Kidney glomerular epithelial cell (primary cell): ENCODE measurements at places on chromosomes 16 and 17.
A peak's percentile ranks its signal among the peaks of the same experiment; 100 is the strongest.

DNA sequence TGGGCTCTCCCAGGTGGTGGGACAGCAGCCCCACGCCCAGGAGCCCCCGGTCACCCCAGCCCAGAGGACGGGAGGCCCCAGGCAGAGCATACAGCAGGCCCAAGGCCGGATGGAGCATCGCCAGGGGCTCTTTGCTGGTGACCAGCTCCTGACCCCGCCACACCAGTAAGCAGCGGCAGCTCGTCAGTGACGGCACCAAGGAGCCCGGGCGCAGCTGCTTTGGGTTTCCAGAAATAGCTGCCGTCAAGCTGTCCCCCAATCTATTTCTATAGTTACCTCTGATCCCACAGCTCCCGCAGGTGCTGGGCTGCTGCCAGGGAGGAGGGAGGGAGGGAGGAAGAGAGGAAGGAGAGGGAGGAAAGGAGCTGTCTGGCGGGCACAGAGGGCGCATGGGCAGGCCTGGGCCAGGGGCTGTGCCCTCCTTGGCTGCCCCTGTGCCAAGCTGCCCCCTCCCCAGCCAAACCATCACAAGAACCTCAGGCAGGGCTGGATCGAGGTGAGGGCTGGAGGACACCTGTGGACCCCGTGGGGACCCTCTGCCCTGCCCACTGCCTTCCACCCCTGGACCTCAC is 10.8 kb upstream of the RASD1 start:
- no peak for DNase-seq

DNA sequence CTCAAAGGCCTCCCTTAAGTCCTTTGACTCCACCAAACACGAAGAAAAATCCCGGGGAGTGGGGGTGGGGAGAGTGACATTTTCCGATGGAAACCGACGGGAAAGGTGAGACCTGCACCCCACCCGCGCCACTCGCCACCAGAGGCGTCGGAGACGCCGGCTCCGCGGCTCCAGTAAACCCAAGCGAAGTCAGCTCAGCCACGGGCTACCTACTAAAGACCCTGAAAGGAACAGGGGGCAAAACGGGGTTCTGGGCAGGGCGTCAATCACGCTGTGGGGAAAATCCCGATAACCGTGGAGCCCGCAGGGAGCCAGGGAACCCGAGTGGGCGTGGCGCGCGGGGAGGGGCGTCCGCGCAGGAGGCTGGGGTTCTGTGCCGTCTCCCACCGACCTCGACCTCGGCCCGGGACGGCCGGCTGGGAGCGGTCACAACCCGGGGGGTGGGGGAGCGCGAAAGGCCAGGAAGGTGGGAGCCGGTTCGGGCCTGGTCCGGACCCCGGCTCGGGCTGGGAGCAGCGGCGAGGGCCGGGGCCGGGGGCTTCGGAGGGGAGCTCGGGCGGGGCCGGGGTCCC is 565 bp downstream of the WDR45B start:
- DNase-seq: peak; percentile 43

GRCh38 chr16:70705056-70705455 is 19.2 kb upstream of the MTSS2 start:
- DNase-seq: no peak

DNA sequence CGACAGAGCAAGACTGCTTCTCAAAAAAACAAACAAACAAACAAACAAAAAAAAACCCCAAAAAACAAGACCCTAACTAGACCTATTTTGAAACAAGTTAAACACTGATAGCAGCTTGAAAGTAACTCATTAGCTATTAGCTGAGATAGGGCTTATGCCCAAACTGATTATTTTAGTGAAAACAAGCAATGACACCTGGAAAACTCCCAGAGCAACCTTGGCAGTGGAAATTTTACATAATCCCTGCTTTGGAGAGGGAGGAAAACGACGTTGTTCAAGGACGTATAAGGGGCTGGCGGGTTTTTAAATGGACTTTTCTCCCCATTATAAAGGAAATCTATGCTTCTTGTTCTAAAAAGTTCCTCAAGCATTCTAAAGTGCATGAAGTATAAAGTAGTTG is 45.4 kb upstream of the AQP8 start:
- no peak for DNase-seq

- peak; percentile 31 for DNase-seq
Measured at GRCh38 chr17:34420254-34420766, 57.3 kb upstream of the CCL1 start.

- DNase-seq: no peak
Measured at GRCh38 chr17:49496183-49496866, 1.2 kb downstream of the NGFR start.

DNA sequence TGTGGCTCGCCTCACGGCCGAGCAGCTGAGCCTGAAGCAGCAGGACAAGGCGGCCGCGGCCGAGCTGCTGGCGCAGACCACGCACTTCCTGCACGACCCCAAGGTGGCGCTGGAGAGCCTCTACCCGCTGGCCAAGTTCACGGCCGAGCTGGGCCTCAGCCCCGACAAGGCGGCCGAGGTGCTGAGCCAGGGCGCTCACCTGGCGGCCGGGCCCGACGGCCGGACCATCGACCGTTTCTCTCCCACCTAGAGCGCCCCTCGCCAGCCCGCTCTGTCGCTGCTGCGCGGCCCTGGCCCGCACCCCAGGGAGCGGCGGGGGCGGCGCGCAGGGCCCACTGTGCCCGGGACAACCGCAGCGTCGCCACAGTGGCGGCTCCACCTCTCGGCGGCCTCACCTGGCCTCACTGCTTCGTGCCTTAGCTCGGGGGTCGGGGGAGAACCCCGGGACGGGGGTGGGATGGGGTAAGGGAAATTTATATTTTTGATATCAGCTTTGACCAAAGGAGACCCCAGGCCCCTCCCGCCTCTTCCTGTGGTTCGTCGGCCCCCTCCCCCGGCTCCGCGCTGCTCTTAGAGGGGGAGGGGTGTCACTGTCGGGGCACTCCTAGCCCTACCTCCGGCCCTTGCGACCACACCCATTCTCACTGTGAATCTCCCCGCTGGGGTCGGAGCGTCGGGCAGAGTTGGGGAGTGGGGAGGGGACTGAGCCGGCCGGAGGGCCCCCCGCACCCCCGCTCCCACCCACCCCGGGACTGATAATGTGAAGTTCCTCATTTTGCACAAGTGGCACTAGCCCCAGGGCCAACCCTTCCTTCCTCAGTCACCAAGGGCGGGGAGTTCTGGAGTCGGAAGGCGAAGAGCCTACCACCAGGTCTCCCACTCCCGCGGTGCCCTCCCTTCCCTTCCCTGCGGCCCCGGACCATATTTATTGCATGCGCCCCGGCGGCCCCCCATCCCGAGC is 4.0 kb downstream of the HIC1 start:
- peak; percentile 16 for DNase-seq
